ENCODE measurements at places on chromosomes 16 and 17.

DNA sequence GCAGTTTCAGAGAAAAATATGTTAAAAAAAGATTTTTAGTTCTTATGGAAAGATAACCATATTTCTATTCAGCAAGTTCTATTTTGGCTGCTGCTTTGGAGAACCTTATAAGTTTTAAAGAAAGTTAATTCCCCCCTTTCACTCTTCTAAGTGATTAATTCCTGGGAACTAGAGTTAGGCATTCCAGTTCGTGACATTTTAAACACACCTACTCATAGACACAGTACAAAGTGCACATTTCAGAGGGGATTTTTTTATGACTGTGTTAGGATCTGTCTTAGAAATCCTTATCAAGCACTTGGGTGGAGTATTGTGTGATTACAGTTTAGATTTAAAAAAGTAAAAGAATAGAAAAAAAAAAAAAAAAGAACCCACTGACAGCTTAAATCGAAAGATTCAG is 3.5 kb upstream of the CDH11 start:
- DNase-seq = no peak

- no peak for DNase-seq
Observed at GRCh38 chr16:8962393-8963009, 1.2 kb downstream of the USP7 start.

DNA sequence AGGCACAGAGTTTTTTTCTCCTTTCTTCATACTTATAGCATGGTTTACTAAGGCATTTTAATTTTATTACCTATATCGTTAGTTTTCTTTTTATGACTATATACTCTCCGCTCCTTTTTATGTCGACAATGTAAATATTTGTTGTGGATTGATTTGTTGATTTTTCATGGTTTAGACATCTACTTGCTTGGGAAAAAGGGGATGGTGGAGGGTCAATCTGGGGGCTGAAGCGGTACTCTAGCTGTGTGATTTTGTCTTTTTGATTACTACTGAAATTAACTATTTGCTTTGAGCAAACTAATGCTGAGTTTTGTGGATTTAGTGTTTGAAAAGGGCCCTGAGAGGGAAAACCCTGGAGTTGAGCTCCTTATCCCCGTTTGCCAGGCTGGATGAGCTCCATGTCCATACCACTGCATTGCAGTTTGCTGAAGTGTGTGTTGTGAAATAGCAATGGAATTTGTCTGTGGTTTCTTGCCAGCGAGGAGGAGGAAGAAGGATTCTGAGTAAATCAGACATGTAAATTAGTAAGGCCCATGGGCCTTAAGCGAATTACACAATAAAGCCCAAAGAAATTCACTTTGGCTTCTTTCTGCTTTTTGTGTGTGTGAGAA is 72.0 kb downstream of the FTO start:
- no peak for DNase-seq

DNA sequence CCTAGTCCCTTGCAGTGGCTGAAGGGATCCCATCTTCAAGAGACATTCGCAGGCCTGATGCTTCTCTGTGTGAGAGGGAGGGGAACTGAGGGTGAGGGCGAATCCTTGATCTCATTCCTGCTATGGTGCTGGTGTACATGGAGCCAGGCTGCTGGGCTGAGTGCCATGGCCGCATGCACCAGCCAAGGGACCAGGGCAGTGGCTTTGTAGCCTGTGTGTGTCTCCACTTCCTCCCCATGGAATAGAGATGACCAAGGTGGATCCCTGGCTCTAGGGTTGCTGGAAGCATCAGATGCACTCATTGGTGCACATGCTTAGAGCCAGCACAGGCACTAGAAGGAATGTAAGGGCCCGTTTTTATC is 195.0 kb downstream of the FOXL1 start:
- DNase-seq = no peak

DNA sequence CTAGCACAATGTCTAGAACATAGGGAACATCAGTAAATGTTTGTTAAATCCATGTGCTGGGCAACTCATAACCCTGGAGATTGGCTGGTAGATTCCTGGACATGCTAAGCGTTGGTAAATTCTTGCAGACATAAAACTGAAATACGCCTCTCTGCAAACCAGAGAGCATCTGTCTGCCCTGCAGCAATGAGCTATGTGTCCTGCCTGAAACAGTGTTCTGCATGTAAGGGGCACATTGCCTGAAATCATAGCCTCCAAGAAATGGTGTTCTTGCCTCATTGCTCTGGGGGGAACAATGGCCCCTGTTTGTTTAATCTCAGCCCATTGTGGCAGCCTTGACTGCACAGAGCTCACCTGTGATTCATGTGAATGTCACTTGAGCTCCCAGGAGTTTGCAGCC is 113.5 kb upstream of the CCL2 start:
- DNase-seq = no peak

- no peak for DNase-seq
Observed at GRCh38 chr16:62869837-62870236, 833.6 kb upstream of the CDH8 start.

DNA sequence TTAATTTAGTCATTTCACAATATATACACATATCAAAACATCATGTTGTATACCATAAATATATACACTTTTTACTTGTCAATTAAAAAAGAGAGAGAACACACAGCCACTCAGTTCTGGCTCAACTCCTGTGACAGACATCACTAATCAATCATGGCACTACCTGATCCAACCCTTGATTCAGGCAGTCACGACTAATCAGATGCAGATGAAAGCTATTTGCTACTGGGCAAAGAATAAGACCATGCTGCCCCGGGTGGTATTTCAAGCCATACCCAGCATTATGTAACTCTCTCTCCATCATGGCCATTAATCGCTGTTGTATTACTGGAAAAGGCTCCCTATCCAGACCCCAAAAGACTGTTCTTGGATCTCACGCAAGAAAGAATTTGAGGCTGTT is 345.7 kb downstream of the HAPSTR1 start:
- DNase-seq = no peak

GRCh38 chr16:3029491-3030221 is 5.8 kb downstream of the THOC6 start:
- DNase-seq = no peak

DNA sequence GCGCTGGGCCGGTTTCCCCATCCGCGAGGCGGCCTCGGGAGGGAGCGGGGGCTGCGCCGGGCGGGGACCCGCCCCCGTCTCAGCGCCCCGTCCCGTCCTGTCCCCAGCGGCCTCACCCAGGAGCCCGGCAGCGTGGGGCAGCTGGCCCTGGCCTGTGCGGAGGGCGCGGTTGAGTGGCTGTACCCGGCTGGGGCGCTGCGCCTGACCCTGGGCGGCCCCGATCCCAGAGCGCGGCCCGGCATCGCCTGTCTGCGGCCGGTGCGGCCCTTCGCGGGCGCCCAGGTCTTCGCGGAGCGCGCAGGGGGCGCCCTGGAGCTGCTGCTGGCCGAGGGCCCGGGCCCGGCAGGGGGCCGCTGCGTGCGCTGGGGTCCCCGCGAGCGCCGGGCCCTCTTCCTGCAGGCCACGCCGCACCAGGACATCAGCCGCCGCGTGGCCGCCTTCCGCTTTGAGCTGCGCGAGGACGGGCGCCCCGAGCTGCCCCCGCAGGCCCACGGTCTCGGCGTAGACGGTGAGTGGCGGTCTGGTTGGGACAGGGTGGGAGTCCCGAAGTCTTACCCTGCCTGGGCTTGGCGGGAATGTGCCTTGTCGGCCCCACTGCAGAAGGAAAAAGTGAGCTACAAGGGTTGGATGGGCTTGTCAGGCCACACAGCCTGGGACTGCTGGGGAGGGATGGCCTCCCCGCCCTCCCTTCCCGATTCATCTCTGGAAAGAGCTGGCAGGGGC is 720 bp downstream of the METRN start:
- DNase-seq = no peak

DNA sequence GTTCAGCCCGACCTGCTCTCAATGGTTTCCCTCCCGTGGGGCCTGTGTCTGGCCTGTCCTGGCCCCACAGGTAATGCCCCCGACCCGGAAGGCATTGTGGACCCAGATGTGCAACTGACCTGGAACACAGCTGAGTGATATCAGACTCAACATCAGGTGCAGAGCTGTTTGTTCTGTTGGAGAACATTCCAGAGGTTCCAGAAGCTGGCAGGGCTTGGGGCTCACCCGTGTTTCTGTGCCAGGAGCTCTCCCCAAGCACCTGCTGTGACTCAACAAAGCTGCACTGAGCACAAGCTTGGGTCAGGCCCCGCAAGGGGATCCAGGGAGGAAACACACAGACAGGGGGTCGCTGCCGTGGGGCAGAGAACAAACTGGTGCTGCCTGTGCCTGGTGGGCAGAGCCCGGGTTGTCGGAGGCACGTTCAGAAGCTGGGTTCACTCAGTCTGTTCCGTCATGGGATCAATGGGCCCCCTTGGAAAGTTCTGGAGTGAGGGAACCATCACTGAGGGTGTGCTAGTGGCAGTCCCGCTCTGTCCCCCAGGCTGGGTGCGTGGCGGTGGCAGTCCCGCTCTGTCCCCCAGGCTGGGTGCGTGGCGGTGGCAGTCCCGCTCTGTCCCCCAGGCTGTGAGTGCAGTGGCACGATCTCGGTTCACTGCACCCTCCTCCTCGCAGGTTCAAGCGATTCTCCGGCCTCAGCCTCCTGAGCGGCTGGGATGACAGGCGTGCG is 22.1 kb downstream of the HS3ST6 start:
- DNase-seq = no peak

DNA sequence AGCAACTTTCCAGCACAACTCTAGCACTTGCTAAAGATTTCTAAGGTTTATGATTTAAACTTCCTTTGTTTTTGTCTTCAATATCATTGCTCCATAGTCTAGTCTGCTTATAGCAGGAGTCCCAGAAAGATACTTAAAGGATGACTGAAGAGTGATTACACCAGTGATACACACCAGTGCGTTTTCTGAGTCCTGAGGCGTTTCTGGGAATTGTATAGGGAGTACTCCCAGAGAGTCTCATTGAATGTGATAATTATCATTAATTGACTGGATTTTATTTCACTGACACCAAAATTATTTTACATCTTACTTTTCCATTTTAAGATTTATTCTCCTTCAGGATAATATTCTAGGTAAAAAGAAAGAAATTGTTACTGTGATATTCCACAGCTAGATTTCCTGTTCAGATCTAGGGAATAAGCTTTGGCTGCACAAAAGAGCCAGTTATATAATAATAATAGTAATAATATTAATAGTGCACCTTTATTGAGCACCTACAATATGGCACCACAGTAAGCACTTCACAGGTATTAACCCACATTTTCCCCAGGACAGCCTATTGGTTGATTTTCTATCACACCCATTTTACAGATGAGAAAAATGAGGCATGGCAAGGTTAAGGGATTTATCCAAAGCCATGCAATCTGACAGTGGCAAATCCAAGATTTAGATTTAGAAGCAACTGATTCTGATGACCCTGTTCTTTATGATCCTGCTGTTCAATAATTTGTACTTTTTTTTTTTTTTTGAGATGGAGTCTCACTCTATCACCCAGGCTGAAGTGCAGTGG is 62.6 kb downstream of the IRX5 start:
- DNase-seq = no peak

DNA sequence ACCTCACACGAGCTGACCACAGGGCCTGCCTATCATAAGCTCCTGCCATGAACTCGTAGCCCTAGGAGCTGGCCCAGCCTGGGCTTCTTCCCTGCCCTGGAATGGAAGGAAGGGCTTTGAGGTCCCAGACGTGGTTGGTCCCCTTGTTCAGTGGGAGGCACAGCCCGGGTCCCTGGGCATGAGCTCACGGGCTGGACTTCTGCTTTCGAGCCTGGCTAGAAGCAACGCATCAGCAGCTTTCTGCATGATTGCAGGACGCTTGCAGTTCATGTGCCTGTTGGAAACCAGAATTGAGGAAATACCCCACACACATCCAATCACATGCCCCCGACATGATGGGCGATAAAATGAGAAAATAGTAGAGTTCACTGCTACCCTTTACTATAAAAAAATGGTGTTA is 293.3 kb downstream of the MAF start:
- DNase-seq = no peak

DNA sequence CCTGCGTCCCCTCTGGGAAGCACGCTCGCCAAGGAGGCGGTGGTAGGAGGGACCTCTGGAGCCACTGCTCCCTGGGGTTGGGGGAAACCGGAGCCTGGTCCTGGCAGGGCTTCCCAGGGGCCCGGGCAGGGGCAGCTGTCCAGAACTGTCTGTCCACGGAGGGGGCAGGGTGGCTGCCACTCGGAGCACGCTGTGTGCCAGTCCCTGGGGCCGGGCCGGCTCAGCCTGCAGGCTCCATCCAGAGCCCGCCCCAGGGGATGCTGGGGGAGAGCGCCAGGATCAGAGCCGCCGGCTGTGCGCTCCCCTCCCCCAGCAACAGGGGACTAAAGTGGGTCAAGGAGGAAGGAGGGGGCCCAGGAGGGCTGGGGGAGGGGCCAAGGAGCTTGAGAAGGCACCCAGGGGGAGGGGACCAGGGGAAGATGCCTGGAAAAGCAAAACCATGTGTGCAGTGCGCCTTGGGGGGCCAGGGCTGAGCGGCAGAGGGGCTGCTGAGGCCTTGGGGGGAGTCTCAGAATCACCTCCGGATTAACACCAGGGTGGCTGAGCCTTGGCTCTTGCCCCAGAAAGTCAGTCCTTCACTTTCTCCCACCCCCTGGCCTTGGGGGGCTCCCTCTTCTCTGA is 21.3 kb downstream of the ZNF423 start:
- DNase-seq = no peak

DNA sequence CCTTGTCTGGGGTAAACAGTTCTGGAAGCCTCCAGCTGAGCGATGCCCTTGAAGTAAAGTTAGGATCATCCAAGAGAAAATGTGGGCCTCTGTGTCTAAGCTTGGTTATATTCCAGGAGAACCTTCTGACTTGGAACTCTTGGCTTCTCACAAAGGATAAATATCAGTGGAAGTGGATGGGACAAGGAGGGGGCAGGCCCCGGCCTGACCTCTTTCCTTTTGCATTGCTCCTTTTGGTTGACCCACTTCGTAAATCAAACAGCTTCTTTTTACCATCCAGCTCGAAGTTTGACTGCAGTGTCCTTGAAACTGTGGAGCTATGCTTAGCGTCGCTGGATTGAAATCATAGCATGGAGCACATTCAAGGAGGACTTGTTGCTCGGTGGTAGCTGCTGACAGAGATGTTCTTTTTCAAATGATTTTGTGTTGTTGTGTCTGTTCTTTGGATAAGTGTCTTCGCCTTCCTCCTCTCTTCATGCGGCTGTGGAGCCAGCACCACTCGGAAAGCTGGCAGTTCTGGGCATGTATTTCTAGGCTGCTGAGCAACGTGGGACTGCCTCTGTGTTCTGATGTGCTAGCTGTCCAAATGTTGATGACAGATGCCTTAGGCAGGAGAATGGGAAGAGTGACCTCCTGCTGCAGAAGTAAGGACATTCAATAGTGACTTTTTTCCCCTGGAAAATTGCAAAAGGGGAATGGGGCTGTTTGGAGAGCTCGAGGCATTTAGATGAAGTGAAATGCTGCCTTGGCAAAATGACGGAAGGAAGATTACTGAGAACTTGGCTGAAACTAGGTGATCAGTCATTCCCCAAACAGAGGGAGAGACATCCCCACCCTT is 4.5 kb downstream of the MINK1 start:
- no peak for DNase-seq

- DNase-seq = no peak
Observed at GRCh38 chr16:24781256-24781655, 51.8 kb downstream of the TNRC6A start.

DNA sequence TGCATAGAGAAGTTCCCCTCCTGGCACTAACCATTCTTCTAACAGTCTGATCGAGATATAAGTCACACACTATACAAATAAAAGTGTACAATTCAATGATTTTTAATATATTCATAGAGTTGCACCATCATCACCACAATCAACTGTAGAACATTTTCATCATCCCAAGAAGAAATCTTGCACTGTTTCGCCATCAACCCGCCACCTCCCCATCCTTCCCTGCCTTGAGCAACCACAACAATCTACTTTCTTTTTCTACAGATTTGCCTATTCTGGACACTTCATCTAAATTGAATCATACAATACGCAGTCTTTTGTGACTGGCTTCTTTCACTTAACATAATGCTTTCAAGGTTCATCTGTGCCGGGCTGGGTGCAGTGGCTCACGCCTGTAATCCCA is 33.0 kb upstream of the GUCY2D start:
- DNase-seq = no peak
